ENCODE measurements at places on chromosomes 2 and 18. TPM values are rescaled to one million over a fixed set of nuclear protein-coding genes. Genes with fewer than 3 reads are reported as not detected.

Gene IL1F10
- not detected for total RNA-seq

- H3K27me3 ChIP-seq = no peaks in the 10 kb centered on the region
- H3K4me1 ChIP-seq = no peaks in the 10 kb centered on the region
- H3K27ac ChIP-seq = no peak overlapping the region
- H3K36me3 ChIP-seq = no peaks in the 10 kb centered on the region
- no peak for DNase-seq
These were observed 138.6 kb upstream of the NCK2 start for GRCh38 chr2:105606081-105606480.

Gene GCG
- not detected for total RNA-seq

DNA sequence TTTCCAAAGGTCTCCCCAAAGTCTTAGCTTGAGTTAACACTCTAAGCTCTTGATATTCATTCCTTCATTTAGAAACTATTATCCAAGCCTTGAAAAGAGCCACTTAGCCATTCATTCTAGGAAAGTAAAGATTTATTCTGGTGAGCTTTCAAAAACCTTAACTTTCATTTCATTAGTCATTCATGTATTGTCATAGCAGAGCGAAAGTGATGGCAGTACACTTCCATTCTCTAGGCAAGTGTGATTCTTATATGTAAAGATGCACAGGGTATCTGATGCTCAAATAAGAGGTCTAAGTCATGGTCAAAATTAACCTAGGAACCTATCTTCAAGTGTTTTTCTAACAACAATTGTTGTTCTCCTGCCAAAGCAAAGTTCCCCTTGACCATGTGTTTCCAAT, 553.0 kb upstream of the FANCL start:
- no peaks in the 10 kb centered on the region for H3K36me3 ChIP-seq
- no peaks in the 10 kb centered on the region for H3K27me3 ChIP-seq
- no peaks in the 10 kb centered on the region for H3K4me1 ChIP-seq
- no peak overlapping the region for H3K27ac ChIP-seq
- no peak for DNase-seq

- H3K27me3 ChIP-seq = no peaks in the 10 kb centered on the region
- H3K36me3 ChIP-seq = no peaks in the 10 kb centered on the region
These were observed 181.3 kb downstream of the CTIF start for GRCh38 chr18:48719974-48720654.

DNA sequence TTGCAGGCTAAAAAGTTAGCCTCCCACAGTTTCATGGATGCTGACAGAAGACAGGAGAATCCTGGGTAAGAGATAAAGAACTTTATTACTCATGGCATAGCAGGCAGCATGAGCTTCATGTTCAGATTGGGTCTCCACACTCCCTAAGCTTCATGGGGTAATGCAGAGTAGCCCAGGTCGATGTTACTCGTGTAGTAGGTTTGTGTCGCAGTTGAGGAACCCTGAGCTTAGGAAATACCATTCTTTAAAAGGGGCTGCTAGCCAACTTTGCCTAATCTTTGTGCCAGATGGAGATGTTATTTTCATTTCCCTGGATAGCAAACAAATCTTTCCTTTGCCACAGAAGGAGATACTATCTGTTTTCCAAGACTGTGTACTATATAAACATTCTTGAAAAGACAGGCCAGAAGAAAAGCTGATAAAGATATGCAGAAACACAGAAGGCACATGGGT, 117.6 kb downstream of the LTBP1 start:
- no peaks in the 10 kb centered on the region for H3K27me3 ChIP-seq
- no peak overlapping the region for H3K27ac ChIP-seq
- H3K4me3 ChIP-seq = no peak overlapping the region
- DNase-seq = no peak
- H3K4me1 ChIP-seq = peaks cover 4% of the 10 kb centered on the region
- no peaks in the 10 kb centered on the region for H3K36me3 ChIP-seq

DNA sequence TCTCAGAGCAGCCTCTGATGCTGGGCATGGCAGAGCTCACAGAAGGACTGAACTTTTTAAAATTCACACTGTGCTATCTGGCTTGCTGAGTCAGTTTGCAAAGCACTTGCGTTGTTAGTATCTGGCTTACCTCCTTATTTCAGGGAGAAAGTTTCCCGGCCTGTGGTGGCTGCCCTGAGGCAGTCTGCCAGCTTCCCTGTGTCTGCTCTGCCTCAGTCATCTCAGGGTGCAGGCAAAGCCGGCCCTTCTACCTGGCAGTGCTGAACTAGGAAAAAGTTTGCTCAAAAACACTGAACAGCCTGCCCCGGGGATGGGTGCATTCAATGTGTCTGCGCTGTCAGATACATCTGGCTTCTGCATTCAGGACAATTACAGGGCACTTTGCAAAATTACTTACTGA, 90.2 kb upstream of the UXS1 start:
- no peak overlapping the region for H3K4me3 ChIP-seq
- no peaks in the 10 kb centered on the region for H3K27me3 ChIP-seq
- DNase-seq = no peak

Gene NEURL3
- total RNA-seq = not detected
